ENCODE measurements at places on chromosomes 4 and X.

DNA sequence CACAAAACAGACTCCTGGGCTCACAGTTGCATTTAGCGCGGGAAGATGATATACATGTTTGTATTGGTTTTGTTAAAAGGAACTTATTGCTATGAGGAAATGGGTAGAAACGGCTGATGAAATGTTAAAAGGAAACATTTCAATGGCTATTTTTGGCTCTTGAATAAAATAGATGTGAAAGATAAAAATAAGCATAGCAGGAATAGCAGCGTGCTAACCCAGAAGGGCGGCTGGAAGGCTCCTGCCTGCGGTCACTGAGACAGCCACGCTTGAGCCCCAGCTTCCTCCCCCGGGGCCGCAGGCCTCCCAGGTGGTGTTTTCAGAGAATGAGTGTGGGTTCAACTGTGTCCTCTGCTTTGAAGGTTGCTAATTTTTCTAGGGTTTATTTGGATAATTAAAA, 35.0 kb upstream of the CLCN4 start:
- no peak for DNase-seq

GRCh38 chr4:26326791-26327190, 6.0 kb downstream of the RBPJ start:
- DNase-seq = no peak

- DNase-seq = no peak
Observed at GRCh38 chrX:11080741-11081305, 30.3 kb upstream of the HCCS start.

- DNase-seq = no peak
Observed at GRCh38 chrX:40132751-40133150, 35.0 kb upstream of the BCOR start.

- DNase-seq = no peak
Observed at GRCh38 chr4:139314047-139314800, 11.9 kb upstream of the NDUFC1 start.

- no peak for DNase-seq
Observed at GRCh38 chrX:29641461-29641860, 573.9 kb upstream of the MAGEB2 start.

GRCh38 chr4:78332976-78333375, 218.6 kb upstream of the ANXA3 start:
- no peak for DNase-seq

DNA sequence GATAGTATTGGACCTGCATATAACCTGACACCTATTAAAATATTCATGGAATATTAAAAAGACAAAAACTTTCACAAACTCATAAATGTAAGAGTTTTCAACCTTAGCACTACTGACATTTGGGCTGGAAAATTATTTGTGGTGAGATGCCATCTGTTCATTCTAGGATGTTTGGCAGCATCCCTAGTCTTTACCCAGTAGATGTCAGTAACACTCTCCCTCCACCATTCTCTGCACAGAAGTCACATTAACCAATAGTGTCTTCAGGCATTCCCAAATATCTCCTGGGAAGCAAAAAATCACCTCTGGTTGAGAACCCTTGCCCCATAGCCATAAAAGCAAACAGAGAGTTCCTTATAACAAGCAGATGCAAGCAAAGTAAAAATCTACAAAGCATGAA, 41.4 kb upstream of the NDST4 start:
- no peak for DNase-seq

GRCh38 chr4:52212702-52213101, 161.6 kb downstream of the SPATA18 start:
- no peak for DNase-seq

DNA sequence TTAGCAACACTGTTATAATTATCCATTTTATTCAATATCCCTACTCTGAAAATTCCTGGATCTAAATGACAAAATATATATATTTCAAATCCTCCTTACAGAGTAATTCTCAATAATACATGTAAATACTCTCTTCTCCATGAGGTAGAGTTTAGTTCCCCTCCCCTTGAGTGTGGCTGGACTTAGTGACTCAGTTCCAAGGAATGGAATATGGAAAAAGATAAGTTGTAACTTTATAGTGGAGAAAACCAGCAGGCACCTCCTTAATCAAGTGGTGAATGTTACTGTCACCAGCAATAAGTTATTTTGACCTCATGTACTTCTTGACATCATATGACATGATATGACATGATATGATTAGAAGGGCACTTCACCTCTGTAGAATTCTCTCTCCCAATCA, 302.0 kb downstream of the RAB28 start:
- DNase-seq = no peak

DNA sequence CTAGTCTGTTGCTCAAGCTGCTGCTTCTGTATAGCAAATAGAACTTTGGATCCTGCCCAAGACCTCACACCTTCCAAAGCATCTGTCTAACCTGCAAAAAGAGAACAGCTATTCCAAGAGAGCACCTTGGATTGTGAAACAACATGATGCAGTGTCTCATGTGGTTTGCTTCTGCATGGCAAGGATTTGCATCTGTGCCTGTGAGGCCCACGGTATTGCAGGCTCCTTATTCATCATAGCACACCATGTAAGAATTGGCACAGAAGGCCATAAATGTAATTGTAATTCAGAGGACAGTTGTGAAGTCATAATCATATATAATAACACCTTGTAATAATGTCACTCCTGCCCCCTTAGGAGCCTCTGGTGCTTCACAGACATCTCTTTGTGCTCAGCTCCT, 147.1 kb downstream of the ZNF674 start:
- DNase-seq = no peak

- DNase-seq = no peak
Observed at GRCh38 chr4:128163177-128164117, 102.3 kb downstream of the LARP1B start.

GRCh38 chr4:179823342-179823741, 2381.1 kb upstream of the AGA start:
- DNase-seq = no peak

DNA sequence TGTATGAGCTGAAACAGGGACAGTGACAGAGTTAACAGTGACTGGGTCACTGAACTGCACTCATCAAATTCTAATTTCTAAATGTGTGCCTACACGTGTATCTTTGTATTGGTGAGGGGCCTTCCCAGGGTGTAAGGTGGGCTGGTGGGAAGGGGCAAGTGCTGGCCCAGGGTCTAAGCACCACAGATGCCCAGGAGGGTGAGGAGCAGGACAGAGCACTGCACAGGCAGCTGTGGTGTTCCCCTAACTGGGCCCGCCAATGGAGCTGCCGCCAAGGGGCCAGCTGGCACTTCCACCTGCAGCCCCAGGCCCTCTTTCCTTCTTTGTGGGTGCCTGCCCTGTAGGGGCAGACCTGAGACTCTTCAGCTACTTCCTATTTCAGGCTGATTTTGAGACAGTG, 349.9 kb downstream of the ARHGAP10 start:
- DNase-seq = no peak

DNA sequence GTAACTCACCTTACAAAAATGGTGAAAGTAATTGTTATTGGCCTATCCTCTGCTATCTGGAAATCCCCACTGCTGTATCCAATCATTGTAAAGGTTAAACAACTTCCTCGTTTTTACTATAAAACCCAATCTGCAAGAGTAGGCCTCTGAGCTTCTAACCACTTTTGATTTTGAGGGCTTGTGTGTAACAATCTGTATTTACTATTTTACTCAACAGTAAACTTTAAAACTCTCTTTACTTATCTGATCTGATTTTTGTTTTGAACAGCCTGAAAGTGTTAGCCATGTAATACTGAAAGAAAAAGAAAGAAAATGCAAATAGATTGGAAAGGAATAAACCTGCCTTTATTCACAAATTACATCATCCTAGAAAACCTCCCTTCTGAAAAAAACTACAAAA, 63.1 kb downstream of the SLC10A7 start:
- no peak for DNase-seq

DNA sequence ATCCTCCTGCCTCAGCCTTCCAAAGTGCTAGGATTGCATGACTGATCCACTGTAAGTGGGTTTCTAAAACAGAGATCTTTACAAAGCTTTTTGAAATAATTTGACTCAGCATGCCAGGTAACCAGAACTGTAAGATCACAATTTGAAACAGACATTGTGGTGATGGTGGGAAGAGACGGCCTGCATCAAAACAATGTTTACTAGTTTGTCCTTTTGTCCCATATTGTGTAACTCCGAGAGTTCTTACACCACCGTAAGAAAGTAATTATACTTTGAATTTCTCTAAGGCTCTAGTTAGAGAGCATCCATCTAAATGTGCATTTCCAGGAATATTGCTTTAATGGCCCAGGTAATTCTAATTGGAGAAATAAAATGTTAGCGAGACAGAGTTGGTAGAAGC, 594 bp upstream of the ARHGAP24 start:
- no peak for DNase-seq

- no peak for DNase-seq
Observed at GRCh38 chrX:132751063-132751690, 207.3 kb downstream of the HS6ST2 start.

DNA sequence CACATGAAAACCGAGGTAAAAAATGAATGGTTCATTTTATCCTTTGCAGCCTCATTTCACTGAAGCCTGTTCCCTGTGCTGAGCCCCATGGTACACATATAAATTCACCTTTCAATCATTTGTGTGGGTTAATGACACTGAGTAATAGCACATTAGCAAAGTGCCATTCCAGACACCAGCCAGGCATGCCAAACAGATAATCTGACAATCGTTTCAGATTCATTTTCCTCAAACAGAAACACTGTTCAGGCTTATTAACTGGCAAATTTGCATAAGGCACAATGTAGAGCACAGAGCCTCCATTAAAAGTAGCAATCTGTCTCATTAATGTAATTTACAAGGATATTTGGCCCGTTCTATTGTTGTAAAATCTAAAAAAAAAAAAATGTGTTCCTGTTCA, 76.2 kb downstream of the UNC5C start:
- DNase-seq = no peak

DNA sequence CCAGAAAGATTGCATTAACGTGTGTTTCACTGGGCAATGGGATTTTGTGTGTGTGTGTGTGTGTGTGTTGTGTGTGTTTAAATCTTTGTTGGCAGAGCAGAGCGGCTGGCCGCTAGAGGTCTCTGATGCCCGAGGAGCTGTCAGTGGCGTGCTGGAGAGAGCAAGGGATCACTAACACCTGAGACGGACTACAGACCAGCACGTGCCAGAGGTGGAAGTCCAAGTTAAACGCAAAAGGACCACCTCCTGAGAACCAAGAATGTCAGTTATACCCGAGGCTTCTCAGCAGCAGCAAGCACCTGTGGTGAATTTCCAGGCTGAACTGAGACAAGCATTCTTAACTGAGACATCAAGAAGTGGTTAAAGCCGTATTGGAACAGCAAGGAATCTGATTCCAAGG, 9.0 kb upstream of the SLC25A14 start:
- DNase-seq = peak; percentile 29

DNA sequence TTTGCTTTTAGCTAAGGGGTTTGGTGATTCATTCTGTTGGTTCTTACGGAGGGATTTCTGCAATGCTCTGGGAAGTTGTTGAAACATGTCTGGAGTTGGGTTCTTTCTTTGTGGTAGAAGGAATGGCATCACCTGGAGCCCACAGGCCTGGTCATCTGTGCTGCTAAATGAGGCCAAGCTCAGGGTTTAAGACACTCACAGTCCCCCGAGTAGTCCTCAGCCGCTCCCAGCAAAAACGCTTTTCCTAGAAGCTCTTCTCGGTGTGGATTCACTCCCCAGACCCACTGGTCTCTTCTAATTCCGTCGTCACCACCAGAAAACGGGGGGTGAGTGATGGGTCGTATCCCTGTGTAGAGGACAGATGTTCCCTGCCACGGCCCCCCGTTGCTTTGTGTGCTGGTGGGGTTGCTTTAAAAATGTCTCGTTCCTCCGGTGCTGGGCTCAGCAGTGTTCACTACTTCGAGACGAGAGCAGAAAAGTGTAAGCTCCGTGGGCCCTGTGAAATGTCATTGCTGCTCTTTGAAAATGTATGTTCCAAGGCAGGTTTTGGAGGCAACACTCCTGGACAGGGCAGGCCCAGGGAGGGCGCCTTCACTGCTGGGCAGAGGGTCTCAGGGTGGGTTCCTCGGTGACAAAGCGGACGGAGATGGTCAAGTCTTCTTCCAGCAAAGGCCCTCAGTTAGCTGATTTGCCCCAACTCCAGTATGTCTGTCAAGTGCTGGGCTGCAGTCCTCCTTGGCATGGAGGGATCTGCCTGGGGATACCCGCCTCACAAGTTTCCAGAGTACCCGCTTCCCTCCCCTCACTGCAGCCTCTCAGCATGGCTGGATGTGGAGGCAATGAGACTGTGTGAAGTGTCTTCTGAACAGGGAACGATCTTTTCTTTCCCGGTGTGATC, 37.3 kb downstream of the PSAPL1 start:
- DNase-seq = no peak

DNA sequence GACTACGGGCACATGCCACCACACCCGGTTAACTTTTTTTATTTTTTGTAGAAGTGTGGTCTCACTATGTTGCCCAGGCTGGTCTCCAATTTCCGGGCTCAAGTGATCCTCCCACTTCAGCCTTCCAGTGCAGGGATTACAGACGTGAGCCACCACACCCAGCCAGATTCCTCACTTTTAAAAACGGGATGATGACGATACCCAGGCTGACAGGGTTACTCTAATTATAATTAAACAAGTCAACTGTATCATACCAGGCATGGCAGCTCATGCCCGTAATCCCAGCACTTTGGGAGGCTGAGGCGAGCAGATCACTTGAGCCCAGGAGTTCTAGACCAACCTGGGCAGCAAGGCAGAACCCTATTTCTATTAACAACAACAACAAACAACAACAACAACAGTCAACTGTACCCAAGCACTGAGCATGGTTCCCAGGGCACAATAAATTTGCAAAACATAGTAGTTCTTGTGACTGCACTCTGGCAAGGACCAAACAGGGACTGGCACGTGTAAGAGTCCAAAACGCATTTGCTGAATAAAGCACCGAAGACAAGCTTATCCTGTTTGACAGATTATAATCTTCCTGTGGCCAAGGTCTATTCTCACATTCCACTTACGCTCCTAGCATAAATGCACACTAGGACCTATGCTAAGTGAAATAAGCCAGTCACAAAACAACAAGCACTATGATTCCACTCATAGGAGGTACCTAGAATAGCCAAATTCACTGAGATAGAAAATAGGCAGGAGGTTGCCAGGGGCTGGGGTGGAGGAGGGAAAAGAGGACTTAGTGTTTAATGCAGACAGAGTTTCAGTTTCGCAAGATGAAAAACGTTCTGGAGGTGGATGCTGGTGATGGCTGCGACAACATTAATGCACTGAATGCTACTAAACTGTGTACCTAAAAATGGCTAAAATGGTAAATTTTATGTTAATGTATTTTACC, 77.5 kb downstream of the IRF2 start:
- DNase-seq = no peak

DNA sequence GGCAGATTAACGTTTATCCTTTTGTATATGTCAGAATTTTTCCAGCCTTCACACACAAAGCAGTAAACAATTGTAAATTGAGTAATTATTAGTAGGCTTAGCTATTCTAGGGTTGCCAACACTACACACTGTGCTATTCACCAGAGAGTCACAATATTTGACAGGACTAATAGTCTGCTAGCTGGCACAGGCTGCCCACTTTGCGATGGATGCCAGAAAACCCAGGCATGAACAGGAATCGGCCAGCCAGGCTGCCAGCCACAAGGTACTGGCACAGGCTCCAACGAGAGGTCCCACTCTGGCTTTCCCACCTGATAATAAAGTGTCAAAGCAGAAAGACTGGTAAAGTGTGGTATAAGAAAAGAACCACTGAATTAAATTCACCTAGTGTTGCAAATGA, 94.8 kb downstream of the TET2 start:
- DNase-seq = no peak
